ENCODE measurements at places on chromosomes 3 and 15.

GRCh38 chr3:59563072-59563605, 513.3 kb upstream of the CFAP20DC start:
- DNase-seq: peak; percentile 1

- DNase-seq: no peak
Observed at GRCh38 chr3:56990641-56991015, 69.8 kb upstream of the SPATA12 start.

GRCh38 chr3:197880491-197881269, 69.3 kb upstream of the RPL35A start:
- no peak for DNase-seq

DNA sequence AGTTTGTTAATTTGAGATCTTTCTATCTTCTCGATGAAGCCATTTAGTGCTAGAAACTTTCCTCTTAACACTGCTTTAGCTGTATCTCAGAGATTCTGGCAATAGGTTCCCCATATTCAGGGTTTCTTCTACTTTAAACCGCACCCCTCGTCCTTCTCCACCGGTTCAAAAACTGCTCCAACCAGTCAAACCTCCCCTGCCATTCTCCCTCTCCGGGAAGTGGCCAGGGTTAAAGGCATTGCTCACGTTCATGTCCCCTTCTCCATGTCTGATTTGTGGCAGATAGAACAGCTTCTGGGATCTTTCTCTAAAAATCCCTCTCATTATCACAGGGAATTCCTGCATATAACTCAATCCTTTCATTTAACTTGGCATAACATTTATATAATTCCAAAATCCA, 14.4 kb downstream of the ALDH1L1 start:
- DNase-seq: no peak

DNA sequence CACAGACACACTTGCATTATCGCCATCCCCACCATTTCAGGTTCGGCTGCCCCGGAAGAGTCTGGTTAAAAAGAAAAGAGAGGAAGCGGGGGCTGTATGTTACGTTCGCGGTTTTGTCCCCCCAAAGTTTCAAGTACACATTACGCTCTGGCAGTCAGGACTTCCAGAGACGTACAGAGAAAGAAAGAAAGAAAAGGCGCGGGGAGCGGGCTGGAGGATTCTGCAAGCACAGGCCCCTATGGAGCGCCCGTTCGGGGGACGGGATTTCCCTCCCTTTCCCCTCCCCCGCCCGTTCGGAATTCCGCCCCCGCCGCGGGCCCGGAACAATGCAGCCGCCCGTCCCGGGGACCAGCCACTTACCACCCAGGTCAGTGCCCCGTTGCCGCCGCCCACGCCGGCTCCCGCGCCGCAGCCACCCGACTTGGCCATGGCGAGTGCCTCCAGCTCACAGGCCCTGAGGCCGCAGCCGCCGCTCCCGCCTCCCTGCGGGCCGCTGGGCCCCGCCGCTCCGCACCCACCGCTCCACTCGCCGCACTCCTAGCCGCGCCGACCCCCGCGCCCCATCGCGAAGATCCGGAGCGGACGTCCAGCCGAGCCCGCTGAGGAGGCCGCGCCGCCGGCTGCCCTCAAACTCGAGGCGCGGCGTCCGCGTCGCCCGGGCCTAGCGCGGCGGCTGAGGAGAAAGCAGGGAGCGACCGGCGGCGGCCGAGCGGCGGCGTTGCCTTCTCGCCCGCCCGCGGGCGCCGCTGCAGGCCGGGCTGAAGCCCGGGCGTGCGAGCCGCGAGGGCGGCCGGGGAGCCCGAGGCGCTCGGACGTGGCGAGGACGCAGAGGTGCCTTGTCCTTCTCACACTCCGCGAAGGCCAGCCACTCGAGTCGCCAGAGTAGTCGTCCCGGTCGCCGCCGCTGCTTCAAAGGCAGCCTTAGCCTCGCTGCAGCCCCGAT, 567 bp downstream of the TOP2B start:
- DNase-seq: peak; percentile 61

All from ELR (cell line).